ENCODE measurements at places on chromosomes 1 and 21. TPM values are rescaled to one million over a fixed set of nuclear protein-coding genes. Genes with fewer than 3 reads are reported as not detected.

Gene EIF2D
- total RNA-seq: 51.2 TPM

Gene SPTA1
- total RNA-seq: not detected

Gene HMCN1
- 30.5 TPM for total RNA-seq

Gene NR1I3
- total RNA-seq: not detected

Gene ELF3
- under 0.01 TPM for total RNA-seq

Gene RNU1-2
- total RNA-seq: 2,224 TPM

Gene HSD11B1
- 10.6 TPM for total RNA-seq

Gene ATP1A4
- total RNA-seq: not detected

Gene MIXL1
- total RNA-seq: 0.12 TPM

Gene LZIC
- total RNA-seq: 33.1 TPM

Gene CDK18
- total RNA-seq: 0.62 TPM

Gene SERPINC1
- 0.12 TPM for total RNA-seq

Data from uterine smooth muscle cell (primary cell).